ENCODE measurements at places on chromosomes 3 and 15.

DNA sequence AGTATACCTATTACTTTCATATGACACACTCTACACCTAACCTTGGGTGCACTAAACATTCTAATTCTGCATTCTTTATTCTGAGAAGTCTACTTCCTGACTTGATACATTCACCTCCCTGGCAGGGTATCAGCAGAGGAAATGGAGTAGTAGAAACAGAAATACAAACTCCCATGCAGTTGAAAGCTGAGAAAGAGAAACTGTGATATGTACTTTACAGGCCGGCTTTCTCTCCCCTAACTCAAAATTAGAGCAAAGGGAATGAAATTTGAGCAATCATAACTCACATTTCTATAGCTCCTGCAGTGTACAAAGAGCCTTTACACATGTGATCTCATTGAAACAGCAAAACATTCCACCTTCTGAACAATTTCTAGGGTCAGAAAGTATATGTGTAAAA, 135.5 kb upstream of the COL8A1 start:
- DNase-seq, result no peak

DNA sequence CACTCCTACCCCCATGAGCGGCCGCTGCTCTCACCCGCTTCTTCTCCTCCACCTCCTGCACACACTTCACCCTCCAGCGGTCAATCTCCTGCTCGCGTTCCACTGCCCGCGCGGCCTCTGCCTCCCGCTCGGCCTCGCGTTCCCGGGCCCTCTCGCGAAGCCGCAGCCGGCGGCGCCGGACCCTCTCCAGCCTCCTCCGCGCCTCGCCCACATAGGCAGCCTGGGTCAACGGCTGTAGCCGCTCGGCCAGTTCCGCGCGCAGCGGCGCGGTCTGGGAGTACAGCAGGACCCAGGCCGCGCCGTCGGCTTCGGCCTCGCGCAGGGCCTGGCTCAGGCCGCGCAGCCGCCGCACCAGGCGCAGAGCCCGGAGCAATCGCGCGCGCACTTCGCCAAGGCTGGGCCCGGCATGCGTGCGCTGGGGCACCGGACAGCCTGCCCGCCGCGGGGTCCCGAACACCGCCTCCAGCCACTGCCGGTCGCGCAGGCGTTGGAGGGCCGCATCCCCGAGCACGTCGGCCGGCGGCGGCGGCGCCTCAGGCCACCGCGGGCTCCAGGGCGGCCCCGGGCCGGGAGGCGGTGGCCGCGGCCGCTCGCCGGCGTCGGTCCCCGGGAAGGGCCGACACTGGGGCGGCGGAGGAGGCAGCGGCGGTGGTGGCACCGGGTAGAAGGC, 595 bp downstream of the PDCD7 start:
- no peak for DNase-seq

GRCh38 chr3:142915636-142916035, 26.8 kb upstream of the PCOLCE2 start:
- no peak for DNase-seq

DNA sequence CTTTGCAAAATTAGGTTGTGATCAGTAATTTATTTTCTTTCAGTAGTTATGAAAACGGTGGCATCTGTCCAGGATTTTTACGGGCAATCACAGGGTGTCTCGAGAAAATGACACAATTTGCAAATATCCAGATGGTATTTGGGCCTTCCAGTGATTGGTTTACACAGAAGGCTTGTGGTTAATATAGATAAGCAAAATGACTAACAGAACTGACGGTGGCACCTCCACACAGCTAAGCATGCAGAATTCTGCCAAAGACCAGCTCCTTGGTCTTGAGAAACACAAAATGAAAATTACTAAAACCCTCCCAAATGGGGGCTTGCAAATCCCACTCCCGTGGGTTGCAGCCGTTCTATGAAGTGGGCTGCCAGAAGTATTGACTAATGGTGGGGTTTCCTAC, 5.5 kb downstream of the ARHGEF3 start:
- DNase-seq, result peak; percentile 45

- no peak for DNase-seq
These were observed 94.3 kb downstream of the RPL39L start for GRCh38 chr3:187044867-187045552.

DNA sequence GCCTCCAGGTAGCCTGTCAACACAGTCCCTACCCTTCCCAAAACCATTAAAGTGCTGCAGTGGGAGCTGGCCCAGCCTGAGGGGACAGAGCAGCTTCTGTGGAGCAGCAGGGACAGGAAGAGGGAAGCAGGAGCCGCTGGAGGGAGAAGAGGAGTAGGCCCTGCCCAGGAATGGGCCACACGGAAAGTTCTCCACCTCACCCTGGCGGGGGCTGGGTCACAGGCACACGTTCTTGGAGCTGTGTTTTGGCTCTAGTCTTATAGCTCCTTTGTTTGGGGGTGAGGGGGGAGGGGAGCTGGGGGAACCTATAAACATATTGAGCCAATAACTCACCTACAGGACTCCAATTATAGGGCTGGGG, 508.6 kb downstream of the SHQ1 start:
- DNase-seq, result no peak

DNA sequence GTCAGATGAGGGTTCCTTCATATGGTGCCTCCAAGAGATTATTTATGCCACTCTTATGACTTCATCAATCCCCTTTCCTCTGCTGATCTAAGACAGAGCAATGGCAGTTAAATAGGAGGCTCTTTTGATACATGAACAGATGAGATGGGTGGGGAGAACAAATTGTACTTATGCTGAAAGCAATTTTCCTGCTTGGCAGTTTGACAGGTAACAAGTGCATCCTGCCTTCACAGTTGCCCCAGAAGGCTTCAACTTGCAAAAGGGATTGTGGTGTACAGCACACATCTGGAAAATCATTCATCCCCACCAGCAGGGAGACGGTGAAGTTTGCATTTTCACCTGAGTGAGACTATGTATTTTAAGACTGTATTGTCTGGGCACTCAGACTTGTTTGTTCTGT, 27.3 kb downstream of the ENTPD3 start:
- DNase-seq, result no peak

GRCh38 chr3:126340596-126340942, 16.6 kb downstream of the KLF15 start:
- DNase-seq, result no peak

DNA sequence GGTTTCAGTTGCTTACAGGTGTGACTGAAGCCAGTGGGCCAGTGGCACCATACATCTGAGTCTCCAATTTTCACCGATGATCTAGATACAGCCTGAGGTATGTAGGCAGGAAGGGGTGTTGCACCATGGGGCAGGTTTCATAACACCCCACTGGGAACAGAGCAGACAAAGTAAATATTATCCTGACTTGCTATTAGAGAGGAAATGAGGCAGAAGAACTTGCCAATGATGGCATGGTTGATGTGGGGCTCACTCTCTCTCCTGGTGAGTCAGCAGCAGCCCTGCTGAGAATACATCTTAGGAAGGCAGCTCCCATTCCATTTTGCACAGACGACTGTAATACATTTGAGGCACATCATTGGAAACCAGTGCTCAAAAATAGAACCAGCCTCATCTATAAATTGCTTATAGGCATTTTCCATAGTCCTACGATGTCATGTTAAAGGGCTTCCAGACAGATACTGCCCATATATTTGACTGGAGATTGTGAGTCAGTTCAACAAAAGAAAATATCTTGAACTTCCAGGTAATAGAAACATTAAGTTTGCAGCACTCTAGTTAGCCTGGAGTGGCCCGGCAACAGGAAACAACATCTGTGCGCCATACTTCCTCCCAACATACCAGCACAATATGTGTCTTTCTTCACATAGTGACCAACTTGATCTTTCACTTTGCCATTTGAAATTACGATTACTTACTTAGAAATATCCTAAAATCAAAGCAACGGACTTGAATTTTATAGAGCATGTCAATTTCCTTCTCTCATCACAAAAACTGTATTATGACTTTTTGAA, 175.5 kb downstream of the NECTIN3 start:
- DNase-seq, result peak; percentile 65

- no peak for DNase-seq
These were observed 132.1 kb downstream of the FEZF2 start for GRCh38 chr3:62241279-62241678.

GRCh38 chr15:41396111-41396510, 6.2 kb downstream of the NDUFAF1 start:
- no peak for DNase-seq

- no peak for DNase-seq
These were observed 324.6 kb upstream of the IL12A start for GRCh38 chr3:159664006-159664405.

DNA sequence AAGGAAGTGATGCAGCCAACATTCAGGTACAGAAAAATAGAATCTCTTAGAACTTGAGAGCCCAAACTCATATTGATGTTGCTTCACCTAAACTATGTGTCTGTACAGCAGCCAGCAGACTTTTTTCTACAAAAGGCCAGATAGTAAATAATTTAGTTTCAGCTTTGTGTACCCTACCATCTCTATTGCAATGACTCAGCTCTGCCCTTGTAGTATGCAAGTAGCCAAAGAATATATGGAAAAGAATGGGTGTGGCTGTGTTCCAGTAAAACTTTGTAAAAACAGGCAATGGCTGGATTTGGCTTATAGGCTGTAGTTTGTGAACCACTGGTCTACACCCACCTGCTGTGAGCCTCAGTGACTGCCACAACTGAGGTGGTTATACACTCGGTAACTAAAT, 392.5 kb upstream of the RARB start:
- DNase-seq, result no peak

GRCh38 chr3:197339841-197340520, 41.6 kb upstream of the DLG1 start:
- peak; percentile 15 for DNase-seq

- DNase-seq, result peak; percentile 36
These were observed 82.3 kb downstream of the RBPMS2 start for GRCh38 chr15:64693134-64693533.

DNA sequence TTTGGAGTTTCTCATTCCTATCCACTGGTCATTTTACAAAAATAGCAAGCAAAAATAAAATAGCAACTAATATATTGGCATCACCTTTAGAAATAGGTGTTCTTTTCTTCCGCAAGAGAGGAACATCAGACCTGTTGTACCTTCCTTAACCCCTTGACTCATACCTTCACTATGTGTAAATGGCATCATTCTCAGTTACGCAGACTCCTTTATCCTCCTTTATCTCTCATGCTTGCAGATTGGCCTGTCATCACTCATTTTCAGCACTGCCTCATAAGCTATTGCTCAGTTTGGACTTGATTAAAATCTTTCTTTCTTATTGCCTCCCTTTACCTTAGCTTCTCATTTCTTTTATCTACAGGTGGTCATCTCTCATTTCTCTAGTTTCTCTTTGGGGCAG, 21.4 kb downstream of the ARHGEF26 start:
- DNase-seq, result no peak

GRCh38 chr3:103385961-103386656, 951.3 kb downstream of the ZPLD1 start:
- no peak for DNase-seq

DNA sequence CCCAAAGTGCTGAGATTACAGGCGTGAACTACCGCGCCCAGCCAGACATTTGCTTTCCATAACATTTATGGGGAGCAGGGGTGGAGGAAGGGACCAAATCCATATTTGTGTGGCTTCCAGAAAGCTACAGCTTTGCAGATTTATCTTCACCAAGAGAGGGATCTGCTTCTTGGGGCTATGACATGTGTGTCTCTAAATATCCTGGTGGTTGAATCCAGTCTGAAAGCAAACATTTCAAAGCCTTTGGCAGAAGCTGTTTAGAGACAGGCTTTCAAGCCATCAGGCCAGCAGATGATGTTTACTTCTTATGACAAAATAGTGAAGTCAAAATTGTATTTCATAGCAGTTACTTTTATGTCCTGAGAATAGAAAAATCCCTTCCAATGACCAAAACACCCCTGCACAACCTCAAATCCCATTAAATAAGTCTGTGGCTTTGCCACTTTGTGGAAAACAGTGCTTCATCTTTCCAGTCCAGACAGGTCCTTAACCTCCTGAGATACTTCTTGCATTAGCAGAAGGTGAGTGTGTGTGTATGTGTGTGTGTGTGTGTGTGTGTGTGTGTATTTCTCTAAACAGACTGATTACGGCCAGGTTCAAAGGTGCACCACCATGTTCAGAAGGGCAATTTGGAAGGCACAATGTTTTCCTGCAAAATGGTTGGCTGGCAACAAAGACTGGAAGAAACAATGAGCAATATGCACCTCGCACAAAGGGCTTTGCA, 191.4 kb upstream of the LRIG1 start:
- no peak for DNase-seq

- DNase-seq, result no peak
These were observed 14.1 kb downstream of the KLF15 start for GRCh38 chr3:126342991-126343648.

DNA sequence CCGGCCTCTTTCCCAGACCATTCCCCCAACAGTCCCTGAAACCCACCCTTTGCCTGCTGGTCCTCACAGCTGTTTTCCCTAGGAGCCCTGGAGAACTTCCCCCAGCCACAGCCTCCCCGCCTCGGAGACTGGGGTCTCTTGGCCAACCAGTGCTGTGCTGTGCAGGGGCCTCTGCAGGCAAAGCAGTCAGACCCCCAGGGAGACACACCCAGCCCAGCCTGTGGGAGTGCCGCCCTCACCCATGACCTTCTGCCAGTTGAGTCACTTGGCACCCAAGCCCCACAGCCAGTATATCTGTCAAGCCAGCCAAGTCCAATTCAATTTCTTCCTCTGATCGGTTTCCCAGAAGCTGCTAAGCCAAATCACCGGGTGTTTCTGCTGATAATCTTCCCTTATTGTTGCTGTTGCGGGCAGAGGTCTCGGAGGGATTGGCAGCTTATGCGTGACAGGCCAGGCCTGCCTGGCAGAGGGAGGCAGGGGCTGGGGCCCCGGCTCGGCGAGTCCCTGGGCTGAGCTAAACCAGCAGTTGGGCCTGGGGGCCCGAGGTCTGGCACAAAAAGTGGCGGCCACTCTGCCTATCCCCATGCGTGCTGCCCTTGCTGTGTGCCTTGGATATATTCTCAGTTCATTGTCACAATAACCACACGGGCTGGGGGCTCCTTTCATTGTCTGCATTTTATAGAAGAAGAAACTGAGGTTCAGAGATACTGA, 65.6 kb upstream of the SLC6A1 start:
- no peak for DNase-seq

GRCh38 chr3:188446014-188446413, 292.1 kb downstream of the LPP start:
- no peak for DNase-seq

DNA sequence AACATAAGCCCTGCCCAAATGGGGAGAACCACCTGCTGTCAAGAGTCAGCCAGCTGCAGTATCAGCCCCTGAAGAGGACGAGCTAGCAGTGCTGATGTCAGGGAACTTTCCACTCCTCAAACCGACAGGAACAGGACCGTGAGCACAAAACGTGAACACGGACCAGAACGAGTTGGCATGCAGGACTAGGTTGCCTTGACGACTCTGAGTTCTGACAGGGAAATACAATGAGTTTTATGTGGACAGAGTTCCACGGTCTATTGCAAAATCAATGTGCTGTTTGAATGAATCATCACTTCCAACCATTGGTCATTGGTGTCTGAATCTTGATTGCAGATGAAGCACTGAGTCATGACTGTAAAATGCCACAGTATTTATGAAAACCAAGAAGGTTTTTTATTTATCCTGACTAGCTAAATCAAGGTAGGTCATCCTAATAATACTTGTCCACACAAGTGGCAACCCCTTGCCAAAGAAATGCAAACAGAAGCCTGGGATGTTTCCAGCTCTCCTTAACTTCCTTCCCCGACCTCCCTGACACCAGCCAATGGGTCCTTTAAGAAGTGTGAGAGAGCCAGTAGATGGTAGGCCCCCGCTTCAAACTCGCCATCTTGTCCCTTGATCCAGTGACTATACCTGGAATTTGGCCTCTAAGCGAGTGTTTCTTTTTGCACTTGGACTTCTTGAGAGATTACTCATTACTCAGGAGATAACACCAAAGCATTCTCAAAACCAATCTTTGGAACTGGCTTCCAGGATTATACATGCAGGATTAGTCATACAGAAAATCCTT, 119.6 kb downstream of the ASB7 start:
- peak; percentile 98 for DNase-seq

- no peak for DNase-seq
These were observed 68.9 kb downstream of the NPTN start for GRCh38 chr15:73564255-73564654.
